Activated CD4-positive, CD25-positive, alpha-beta regulatory T cell (primary cell): ENCODE measurements at places on chromosomes 7 and 10.

DNA sequence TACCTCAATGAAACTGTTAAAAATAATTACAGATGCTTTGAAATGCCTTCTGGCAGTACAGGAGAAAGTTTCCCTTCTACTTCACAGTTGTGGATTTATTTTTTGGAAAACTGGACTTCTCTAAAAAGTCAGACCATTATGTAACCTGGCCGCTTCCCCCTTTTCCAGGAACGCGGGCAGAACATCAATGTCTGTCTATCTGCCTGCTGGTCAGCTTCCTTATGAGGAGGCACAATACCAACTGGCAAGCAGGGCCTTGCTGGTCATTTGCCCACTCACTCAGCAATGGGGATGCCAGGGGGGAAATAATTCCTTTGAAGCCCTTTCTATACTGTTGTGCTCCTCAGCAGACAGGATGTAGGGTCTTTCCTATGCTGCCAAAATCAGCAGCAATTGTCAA lies 22.5 kb upstream of the ADRB1 start:
- no peak for DNase-seq

GRCh38 chr7:137343281-137343841 lies at the start of gene PTN:
TSS of gene PTN (minus strand) at chr7:137343733. CDS start at chr7:137254973, 88,760 bp downstream.
- DNase-seq: no peak

GRCh38 chr7:140738280-140738679 lies 41.8 kb downstream of the NDUFB2 start:
- no peak for DNase-seq

DNA sequence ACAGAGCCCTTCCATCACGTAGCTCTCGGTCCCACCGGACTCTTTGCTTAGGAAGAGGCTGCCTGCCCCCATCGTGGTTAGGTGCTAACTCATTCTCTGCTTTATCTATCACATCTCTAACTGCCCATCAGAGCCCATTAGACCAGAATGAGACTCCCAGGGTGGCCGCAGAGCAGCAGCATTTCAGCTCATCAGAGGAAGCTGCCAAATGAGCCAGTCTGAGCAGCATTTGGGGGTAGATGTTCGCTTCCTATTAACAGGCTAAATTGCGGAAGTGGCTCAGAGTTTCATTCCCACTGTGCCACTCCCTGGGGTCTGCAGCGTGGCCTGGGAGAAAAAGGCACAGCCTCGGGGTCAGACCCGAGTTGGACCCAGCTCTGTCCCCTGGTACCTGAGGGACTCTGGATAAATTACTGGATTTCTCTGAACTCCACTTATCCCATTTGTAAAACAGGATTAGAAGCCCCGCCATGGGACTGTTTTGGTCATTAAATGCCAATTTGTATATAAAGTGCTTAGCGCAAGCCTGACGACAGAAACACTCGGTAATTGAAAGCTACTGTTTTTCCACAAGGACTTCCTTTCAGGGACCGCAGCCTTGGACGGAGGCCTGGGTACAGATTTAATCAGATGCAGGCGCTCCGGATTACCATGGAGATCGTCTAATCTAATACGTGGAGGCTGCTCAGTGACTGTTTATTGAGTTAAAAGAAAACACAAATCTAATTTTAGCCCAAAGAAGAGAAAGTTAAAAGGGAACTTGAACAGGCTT lies 73.8 kb upstream of the PRLHR start:
- no peak for DNase-seq

DNA sequence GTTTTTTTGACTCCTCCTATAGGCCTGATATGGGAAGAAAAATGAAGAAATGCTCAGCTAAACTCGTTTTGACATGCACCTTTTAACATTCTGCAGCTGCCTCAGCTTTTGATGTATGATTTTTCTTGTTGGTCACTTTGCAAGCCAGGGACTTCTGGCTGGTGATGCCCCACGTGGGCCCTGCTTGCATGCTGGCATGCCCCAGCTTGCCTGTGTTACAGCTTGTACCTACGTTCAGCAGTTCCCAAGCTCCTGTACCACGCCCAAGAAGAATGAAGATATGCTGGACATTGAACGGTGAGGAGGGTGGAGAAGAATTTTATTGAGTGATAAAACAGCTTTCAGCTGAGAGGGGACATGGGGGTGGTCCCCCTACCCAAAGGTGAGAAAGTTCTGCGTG lies 245.6 kb upstream of the FZD8 start:
- no peak for DNase-seq

GRCh38 chr10:43209651-43210141 lies 57.2 kb downstream of the RASGEF1A start:
- DNase-seq: no peak

GRCh38 chr7:50480797-50481196 lies 30.6 kb upstream of the FIGNL1 start:
- no peak for DNase-seq

DNA sequence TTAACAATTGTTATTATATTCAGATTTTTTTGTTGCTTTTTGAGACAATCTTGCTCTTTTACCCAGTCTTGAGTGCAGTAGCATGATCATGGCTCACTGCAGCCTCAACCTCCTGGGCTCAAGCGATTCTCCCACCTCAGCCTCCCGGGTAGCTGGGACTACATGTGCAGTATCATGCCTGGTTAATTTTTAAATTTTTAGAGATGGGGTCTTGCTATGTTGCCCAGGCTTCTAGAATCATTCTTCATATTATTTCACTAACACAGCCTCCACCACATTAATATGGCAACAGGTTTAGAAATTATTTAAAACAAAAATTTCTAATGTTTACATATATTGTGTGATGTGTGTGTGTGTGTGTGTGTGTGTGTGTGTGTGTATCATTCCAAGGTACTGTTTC lies 1.4 kb upstream of the LAMTOR4 start:
- DNase-seq: no peak

DNA sequence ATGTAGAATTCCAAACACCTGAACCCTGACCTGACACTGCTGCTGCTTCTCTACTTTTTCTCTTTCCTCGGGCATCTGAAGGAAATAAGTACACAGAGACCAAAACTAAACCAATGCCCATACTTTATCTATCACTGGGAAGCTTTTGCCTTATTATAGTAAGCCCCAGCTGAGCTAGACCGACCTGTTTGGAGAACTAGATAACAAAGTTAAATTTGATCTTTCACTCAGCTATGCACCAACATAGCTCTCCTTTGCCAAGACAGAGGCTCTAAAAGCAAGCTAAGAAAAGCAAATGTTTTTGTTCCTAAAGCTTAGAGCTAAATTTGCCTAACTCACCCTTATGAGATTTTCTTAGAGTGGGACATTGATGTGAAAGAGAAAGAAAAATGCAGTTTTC lies 39.1 kb downstream of the NHLRC2 start:
- DNase-seq: no peak

DNA sequence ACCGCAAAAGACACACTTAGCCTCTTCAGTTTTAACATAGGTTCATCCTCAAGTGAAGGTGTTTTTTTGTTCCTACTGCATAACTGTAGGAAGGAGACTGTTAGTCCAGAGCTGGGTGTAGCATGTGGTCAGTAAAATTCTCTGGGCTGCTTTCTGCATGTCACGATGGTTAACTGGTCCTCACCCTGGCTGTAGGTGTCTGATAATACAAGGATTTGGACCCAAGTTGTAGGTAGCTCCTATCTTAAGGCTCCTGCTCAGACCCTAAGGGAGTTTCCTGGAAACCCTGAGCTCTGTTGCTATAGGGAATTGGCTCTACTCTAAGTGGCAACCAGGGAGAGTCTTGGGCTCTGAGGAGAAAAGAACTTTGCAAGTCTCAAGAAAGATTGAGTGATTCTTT lies 112.9 kb downstream of the SAMD9 start:
- DNase-seq: no peak

- DNase-seq: no peak
Observed at GRCh38 chr10:103605359-103606096, 112.0 kb downstream of the NEURL1 start.

DNA sequence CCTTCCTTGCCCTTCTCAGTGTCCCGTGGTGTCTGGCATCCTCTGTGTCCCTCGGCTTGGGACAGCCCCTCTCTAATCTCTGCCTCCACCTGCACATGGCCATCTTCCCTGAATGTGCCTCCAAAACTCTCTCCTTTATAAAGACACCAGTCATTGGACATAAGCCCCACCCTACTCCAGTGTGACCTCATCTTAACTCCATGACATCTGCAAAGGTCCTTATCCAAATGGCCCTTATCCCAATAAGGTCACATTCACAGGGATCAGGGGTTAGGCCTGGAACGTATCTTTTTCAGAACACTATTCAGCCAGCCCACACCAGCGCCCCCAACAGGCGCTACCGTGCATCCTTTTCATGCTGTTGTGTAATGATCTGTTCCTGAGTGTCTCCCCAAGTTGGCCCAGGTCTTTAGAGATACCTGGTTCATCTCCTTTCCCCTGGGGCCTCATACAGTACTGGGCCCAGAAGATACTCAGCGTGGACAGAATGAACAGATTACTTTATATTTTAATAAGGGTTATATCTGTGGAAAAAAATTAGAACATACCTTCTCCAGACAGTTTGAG lies 132.6 kb upstream of the ADAM12 start:
- DNase-seq: no peak

DNA sequence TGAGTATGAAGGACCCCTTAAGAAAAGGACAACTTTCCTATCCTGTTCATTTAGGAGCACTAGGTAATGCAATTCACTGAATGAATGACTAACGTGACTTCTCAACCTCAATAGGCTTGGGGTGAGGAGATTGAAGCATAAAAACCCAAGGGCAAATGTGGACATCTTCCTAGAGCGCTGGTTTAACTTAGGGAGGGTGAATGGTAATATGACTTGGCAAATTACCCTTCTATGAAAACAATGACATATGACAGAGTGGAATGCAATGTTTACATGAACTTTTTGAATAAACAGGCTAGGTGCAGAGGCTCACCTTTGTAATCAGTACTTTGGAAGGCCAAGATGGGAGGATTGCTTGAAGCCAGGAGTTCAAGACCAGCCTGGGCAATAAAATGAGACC lies 83.9 kb upstream of the ANK3 start:
- DNase-seq: no peak

GRCh38 chr7:81298951-81299666 lies 380.3 kb upstream of the SEMA3C start:
- no peak for DNase-seq

- DNase-seq: no peak
Observed at GRCh38 chr7:29135846-29136245, 10.5 kb downstream of the CPVL start.

DNA sequence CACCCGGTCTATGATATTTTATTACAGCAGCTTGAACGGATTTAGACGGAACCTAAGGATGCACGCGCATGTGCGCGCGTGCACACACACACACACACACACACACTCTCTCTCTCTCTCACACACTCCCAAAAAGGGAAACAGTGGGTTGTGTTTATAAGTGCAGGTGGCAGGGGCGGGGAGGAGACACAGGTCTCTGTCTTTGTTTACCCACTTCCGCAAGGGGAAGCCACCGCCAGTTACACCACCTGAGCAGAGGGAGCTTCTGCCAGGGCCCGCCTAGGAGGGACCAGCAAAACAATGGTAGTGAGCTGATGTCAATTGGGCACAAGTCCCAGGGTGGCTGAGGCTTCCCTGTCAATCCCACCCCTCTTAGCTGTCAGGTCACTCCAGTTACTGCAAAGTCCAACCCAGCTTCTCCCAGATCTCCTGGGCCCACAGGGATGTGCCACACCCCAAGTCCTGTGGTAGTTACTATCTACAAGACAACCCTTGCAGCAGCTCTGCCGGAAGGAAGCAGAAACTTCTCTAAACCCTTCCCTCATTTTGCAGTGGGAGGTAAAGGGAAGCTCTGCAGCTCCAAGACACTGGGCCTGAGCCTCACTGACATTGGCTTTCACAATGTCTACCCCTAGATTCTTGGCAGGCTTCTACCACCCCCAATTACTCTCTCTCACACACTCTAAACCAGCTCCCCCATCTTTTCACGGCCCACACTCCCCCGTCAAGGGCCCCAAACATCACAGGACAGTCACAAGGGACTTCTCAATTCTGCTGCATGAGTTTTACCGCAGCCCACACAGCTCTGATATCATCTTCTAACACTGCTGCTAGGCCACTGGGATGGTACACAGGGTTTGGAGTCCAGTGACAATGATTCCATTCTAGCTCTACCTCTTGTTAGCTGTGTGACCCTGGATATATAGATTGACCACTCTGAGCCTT lies 17.6 kb downstream of the ANXA11 start:
- peak; percentile 20 for DNase-seq

DNA sequence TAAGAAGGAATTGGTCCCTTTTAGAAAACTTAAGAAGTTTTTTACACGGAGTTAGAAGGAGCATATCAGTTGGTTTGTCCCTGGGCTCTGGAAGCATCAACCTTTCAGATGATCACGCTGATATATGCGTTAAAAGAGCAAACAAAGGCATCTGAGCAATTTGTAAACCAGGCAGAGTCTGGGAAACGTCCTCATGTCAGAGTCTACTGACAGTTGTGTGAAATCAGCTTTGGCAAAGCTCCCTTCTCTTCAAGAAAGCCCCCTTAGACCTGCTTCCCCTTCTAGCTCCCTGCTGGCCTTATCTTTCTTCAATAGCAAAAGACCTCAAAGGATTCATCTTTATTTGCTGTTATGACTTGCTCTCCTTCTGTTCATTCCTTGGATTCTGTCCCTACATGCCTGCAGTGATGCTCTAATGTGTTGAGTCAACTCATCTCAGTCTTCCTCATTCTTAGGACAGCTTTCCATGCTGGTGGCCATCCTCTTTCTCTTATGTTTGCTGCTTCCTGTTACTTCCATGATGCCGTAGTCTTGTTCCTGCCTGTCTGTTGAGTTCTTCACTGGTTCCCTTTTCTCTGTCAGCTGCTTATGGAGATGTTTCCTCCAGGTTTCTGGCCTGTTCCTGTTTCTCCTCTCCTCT lies 106.5 kb upstream of the BMPER start:
- no peak for DNase-seq

GRCh38 chr7:45689011-45689796 lies 115.0 kb downstream of the ADCY1 start:
- no peak for DNase-seq
